ENCODE measurements at places on chromosomes 16 and 17. TPM values are rescaled to one million over a fixed set of nuclear protein-coding genes. Genes with fewer than 3 reads are reported as not detected.

Gene KRT31
- total RNA-seq: not detected

Gene PRSS21
- not detected for total RNA-seq

Gene TEKT3
- not detected for total RNA-seq

Gene CLDN7
- total RNA-seq: not detected

DNA sequence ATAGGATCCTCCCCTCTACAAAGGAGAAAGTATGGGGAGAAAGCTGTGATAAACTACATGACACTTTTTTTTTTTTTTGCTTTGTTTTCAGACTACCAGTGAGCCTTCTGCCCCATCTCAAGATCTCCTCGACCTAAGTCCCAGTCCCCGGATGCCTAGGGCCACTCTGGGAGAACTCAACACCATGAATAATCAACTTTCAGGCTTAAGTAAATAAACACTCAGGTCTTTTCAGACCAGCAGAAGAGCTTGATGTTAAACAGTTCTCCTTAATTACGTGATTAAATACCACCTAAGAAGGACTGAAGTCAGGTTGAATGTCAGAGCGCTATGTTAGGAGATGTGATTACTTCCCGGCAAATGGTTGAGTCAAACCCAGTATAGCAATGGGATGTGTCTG, 31.4 kb downstream of the COX11 start:
- H3K4me1 ChIP-seq: no peaks in the 10 kb centered on the region
- DNase-seq: no peak
- H3K27me3 ChIP-seq: no peaks in the 10 kb centered on the region
- H3K4me3 ChIP-seq: no peak overlapping the region

DNA sequence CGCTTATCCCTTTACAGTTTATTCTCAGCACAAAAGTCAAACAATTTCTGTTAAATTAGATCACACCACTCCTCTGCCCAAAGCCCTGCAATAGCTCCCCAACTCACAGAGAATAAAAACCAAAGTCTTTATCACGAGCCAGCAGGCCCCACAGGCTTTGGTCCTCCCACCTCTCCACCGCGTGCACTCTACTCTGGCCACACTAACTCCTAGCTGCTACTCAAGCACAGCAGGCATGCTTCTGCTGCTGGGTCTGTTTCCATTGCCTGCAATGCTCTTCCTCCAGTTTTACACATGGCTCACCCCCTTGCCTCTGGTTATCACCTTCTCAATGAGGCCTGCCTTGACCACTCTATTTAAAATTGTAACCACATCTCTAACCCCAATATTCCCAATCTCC, 27.6 kb downstream of the HELZ start:
- H3K4me3 ChIP-seq: no peak overlapping the region
- DNase-seq: no peak
- no peak overlapping the region for H3K27ac ChIP-seq
- no peaks in the 10 kb centered on the region for H3K4me1 ChIP-seq
- peaks cover 21% of the 10 kb centered on the region for H3K36me3 ChIP-seq
- H3K27me3 ChIP-seq: no peaks in the 10 kb centered on the region

DNA sequence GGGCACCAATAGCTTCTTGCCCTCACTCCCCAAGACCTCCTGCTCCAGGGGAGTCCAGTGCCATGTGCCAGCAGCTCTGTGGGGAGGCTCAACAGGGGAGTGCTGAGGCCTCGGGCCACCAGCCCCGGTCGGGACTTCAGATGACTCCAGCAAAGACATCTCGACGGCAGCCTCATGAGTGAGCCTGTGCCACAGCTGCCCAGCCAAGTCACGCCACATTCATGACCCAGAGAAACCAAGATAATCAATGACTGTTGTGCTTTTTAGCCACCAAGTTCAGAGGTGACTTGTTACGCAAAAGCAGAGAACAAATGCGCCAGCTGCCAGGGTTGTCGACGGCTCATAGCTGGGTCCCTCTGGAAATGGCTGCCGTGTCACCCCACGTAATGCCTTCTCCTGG, 157.5 kb downstream of the BANP start:
- no peaks in the 10 kb centered on the region for H3K36me3 ChIP-seq
- no peak overlapping the region for H3K4me3 ChIP-seq
- no peaks in the 10 kb centered on the region for H3K27me3 ChIP-seq
- DNase-seq: no peak
